ENCODE measurements at places on chromosomes 11 and 22. TPM values are rescaled to one million over a fixed set of nuclear protein-coding genes. Genes with fewer than 3 reads are reported as not detected.

- no peak for DNase-seq
Observed at GRCh38 chr11:120688163-120688562, 176.6 kb downstream of the GRIK4 start.

GRCh38 chr11:57085611-57086010 is 96.1 kb upstream of the LRRC55 start:
- no peak for DNase-seq

DNA sequence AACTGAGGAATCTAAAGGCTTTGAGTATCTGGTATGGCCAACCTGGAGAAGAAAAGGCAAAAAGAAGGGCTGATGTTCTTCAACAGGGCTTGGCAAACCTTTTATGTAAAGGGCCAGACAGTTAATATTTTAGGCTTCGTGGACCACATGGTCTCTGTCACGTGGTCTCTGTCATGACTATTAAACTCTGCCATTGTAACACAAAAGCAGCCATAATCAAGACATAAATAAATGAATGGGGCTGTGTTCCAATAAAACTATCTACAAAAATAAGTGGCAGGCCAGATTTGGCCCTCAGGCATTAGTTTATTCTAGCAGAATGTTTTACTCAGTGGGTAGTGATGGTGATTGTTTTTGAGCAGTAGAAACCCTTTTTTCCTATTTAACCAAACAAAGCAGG is 483 bp upstream of the ACCSL start:
- no peak for DNase-seq

- peak; percentile 67 for DNase-seq
Observed at GRCh38 chr11:10450462-10451425, 4.3 kb upstream of the AMPD3 start.

- DNase-seq, result no peak
Observed at GRCh38 chr11:68206211-68206610, 6.9 kb downstream of the KMT5B start.

GRCh38 chr22:30396871-30397655 is at the start of gene SEC14L2:
Gene SEC14L2 (plus strand): TSS chr22:30397018. CDS start chr22:30397117, 99 bp downstream.
- DNase-seq, result peak; percentile 92

GRCh38 chr22:38228873-38229740 is 27.3 kb downstream of the MAFF start:
- DNase-seq, result peak; percentile 72

DNA sequence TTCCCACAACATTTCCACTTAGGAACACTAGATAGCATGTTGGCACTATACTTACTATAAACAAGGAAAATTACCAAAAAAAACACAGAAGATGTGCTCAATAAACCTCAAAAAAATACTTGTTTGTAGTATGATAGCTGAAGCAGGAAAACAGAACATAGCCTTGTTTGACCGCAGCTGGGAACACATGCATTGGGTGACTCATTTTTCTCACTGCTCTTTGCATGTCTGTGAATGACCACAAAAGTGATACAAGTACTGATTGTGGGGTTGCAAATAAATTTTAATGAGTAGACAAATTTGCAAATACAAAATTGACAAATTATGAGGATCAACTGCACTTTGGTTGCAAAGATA is 22.8 kb upstream of the GUCY1A2 start:
- DNase-seq, result no peak

GRCh38 chr11:6040874-6041273 is 10.3 kb upstream of the OR56A1 start:
- DNase-seq, result no peak

Gene ROBO4
- 16.1 TPM for total RNA-seq

GRCh38 chr22:26897384-26897783 is 240.0 kb downstream of the MIAT start:
- DNase-seq, result no peak

Gene TNNT3
- 9.0 TPM for total RNA-seq
